ENCODE measurements at places on chromosomes 4 and X. TPM values are rescaled to one million over a fixed set of nuclear protein-coding genes. Genes with fewer than 3 reads are reported as not detected.

SMPX gene
- total RNA-seq, result not detected

FGB gene
- not detected for total RNA-seq

GRK4 gene
- 4.6 TPM for total RNA-seq

C4orf51 gene
- not detected for total RNA-seq

SATL1 gene
- not detected for total RNA-seq

NKAP gene
- 6.3 TPM for total RNA-seq

PRDM8 gene
- 29.3 TPM for total RNA-seq

PABPC5 gene
- not detected for total RNA-seq

Measured in placental pericyte (primary cell).